ENCODE measurements at places on chromosomes 1 and 21. TPM values are rescaled to one million over a fixed set of nuclear protein-coding genes. Genes with fewer than 3 reads are reported as not detected.

Gene NHLH1
- 0.12 TPM for polyA plus RNA-seq

Gene OR2L3
- polyA plus RNA-seq, result not detected

Gene SSU72
- 114 TPM for polyA plus RNA-seq

Gene MCOLN3
- polyA plus RNA-seq, result 4.5 TPM

Gene ALX3
- 0.13 TPM for polyA plus RNA-seq

Gene HHAT
- 1.8 TPM for polyA plus RNA-seq

Gene WDR64
- not detected for polyA plus RNA-seq

Gene CELA2B
- polyA plus RNA-seq, result not detected

Gene AIM2
- 2.9 TPM for polyA plus RNA-seq

Gene PLA2G2C
- not detected for polyA plus RNA-seq

Gene FBXO44
- polyA plus RNA-seq, result 10.6 TPM

Gene C1orf185
- not detected for polyA plus RNA-seq

Gene KLHDC9
- 8.6 TPM for polyA plus RNA-seq

Gene CD1E
- polyA plus RNA-seq, result 0.30 TPM

Gene TTC24
- 0.31 TPM for polyA plus RNA-seq

Gene SLAMF8
- 67.0 TPM for polyA plus RNA-seq

Gene AMY1B
- 15.6 TPM for polyA plus RNA-seq

Gene AKNAD1
- 0.22 TPM for polyA plus RNA-seq

Gene IQGAP3
- 1.3 TPM for polyA plus RNA-seq

Gene LRRIQ3
- polyA plus RNA-seq, result 0.65 TPM

Gene NGF
- 0.47 TPM for polyA plus RNA-seq

Gene PIGR
- polyA plus RNA-seq, result 216 TPM

Gene PHLDA3
- polyA plus RNA-seq, result 25.9 TPM

Gene CFHR3
- polyA plus RNA-seq, result 0.24 TPM

Gene SPATA21
- polyA plus RNA-seq, result 0.15 TPM

Gene GPN2
- polyA plus RNA-seq, result 15.3 TPM

Gene MYOC
- 0.33 TPM for polyA plus RNA-seq

Gene SERINC2
- polyA plus RNA-seq, result 59.1 TPM

Gene SCP2
- 157 TPM for polyA plus RNA-seq

Gene CFH
- 44.7 TPM for polyA plus RNA-seq

Gene DIRAS3
- 2.4 TPM for polyA plus RNA-seq

Gene PCSK9
- polyA plus RNA-seq, result 13.0 TPM

Gene CFAP57
- 1.7 TPM for polyA plus RNA-seq

Gene CDA
- polyA plus RNA-seq, result 47.5 TPM

Gene LDLRAD2
- 0.65 TPM for polyA plus RNA-seq

Gene GNG12
- 14.0 TPM for polyA plus RNA-seq

Gene TLCD4
- 1.5 TPM for polyA plus RNA-seq

Gene SWT1
- 2.7 TPM for polyA plus RNA-seq

Gene POU3F1
- 0.04 TPM for polyA plus RNA-seq

Gene AADACL4
- polyA plus RNA-seq, result not detected

Gene FCRL6
- polyA plus RNA-seq, result 0.82 TPM

Gene MTARC1
- 12.3 TPM for polyA plus RNA-seq

Gene TDRD5
- 0.12 TPM for polyA plus RNA-seq

Gene MAP3K7CL
- polyA plus RNA-seq, result 5.6 TPM

Gene KRTAP13-2
- not detected for polyA plus RNA-seq

Gene KIF26B
- polyA plus RNA-seq, result 0.61 TPM

Data from lung (tissue), 17 donors.